Placental pericyte (primary cell): ENCODE measurements at places on chromosomes 4 and X. TPM values are rescaled to one million over a fixed set of nuclear protein-coding genes. Genes with fewer than 3 reads are reported as not detected.

TMEM47 gene
- 0.66 and 13.3 TPM in 2 replicates for total RNA-seq

RAB41 gene
- not detected in 2 replicates for total RNA-seq

SLC7A11 gene
- 45.4 and 101 TPM in 2 replicates for total RNA-seq

AFM gene
- total RNA-seq = not detected in 2 replicates

RENBP gene
- total RNA-seq = 3.6 and 6.6 TPM in 2 replicates

GPR78 gene
- 0.14 and 1.3 TPM in 2 replicates for total RNA-seq

GABRA4 gene
- total RNA-seq = not detected in 2 replicates

ZCCHC18 gene
- total RNA-seq = under 0.01 and 0.29 TPM in 2 replicates

CCDC120 gene
- total RNA-seq = 0.57 and 1.1 TPM in 2 replicates

GYPE gene
- under 0.01 and 0.43 TPM in 2 replicates for total RNA-seq

MND1 gene
- total RNA-seq = 2.0 and 5.7 TPM in 2 replicates

TECRL gene
- total RNA-seq = not detected in 2 replicates

HMGN5 gene
- 1.1 TPM in 2 replicates for total RNA-seq

MUC7 gene
- total RNA-seq = not detected in 2 replicates

FAM9C gene
- not detected in 2 replicates for total RNA-seq

QDPR gene
- total RNA-seq = 13.9 and 18.2 TPM in 2 replicates

CPLX1 gene
- not detected in 2 replicates for total RNA-seq

UGT2B10 gene
- total RNA-seq = not detected in 2 replicates

CXCL13 gene
- not detected in 2 replicates for total RNA-seq

FSTL5 gene
- 1.1 TPM in 1 of 2 replicates, not detected in the other for total RNA-seq

SHOX gene
- not detected in 2 replicates for total RNA-seq

USP51 gene
- total RNA-seq = 0.88 and 2.1 TPM in 2 replicates

GLRA2 gene
- not detected in 2 replicates for total RNA-seq

CENPVL2 gene
- not detected in 2 replicates for total RNA-seq

SSX3 gene
- total RNA-seq = not detected in 2 replicates

TCP11X2 gene
- not detected in 2 replicates for total RNA-seq

RAB39B gene
- 0.14 and 0.44 TPM in 2 replicates for total RNA-seq

NKAP gene
- 4.0 and 6.3 TPM in 2 replicates for total RNA-seq

PROM1 gene
- 0.14 and 2.2 TPM in 2 replicates for total RNA-seq

CT45A5 gene
- not detected in 2 replicates for total RNA-seq

SGMS2 gene
- 62.2 and 94.6 TPM in 2 replicates for total RNA-seq

TGIF2LX gene
- total RNA-seq = not detected in 2 replicates

SOX3 gene
- total RNA-seq = not detected in 2 replicates

POU3F4 gene
- total RNA-seq = not detected in 2 replicates

TEC gene
- total RNA-seq = under 0.01 and 0.72 TPM in 2 replicates

NDST3 gene
- 0.29 and 0.44 TPM in 2 replicates for total RNA-seq

SNX25 gene
- total RNA-seq = 28.6 and 33.3 TPM in 2 replicates

GABRQ gene
- not detected in 2 replicates for total RNA-seq

ZNF711 gene
- 0.57 TPM in 1 of 2 replicates, not detected in the other for total RNA-seq

LNX1 gene
- total RNA-seq = 0.86 and 2.0 TPM in 2 replicates

ARHGAP6 gene
- total RNA-seq = 4.4 and 6.8 TPM in 2 replicates
